Uterus (tissue), 4 donors: ENCODE measurements at places on chromosomes 1 and 21. TPM values are rescaled to one million over a fixed set of nuclear protein-coding genes. Genes with fewer than 3 reads are reported as not detected.

- DNase-seq: no peak
Observed at GRCh38 chr1:151013518-151013917, 5.3 kb downstream of the PRUNE1 start.

CACNA1E gene
- total RNA-seq: 0.12 TPM

DNA sequence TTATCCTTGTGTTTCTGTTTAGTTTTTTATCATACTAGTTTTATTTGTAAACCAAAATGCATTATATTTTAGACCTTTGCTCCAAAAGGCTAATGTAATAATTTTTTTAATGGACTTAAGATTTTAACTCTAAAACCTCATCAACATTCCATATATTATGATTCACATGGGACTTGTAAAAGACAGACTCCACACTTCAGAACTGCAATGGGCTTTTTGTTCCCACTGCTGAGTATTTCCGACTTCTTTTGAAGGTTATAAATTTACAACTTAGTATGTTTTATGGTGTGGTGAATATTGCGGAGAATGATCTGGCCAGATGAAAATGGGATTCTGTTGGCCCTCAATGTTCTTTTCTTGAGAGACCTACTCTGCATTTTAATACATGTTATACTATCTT is 678.5 kb downstream of the USP25 start:
- DNase-seq: no peak

OR2L13 gene
- total RNA-seq: not detected

- DNase-seq: no peak
Observed at GRCh38 chr1:151619489-151620093, 7.7 kb downstream of the SNX27 start.

GRCh38 chr1:241390526-241390925 is 33.5 kb upstream of the RGS7 start:
- no peak for DNase-seq

TMEM234 gene
- 11.0 TPM for total RNA-seq

DNA sequence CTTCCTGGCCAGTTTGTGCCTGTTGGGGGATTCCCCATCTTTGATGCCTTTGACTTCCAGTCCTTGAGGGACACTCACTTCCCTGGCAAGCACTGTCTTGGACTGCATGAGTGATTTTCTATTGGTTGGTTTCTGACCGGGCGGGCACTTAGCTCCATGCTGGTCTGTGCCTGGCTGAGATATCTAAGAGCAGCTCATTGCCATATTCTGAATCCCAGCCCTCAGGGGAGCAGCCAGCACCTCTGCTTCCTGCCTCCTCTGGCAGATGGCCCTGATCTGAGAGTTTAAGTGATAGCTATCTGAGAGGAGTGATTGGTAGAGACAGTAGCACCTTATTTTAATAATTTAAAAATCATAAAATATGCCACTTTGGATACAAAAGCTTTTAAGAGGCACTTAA is 52.5 kb downstream of the DISC1 start:
- DNase-seq: no peak

GRCh38 chr21:45018131-45019075 is 56.0 kb upstream of the ADARB1 start:
- peak; percentile 39 for DNase-seq

- peak; percentile 97 for DNase-seq
Observed at GRCh38 chr1:45750298-45751038, at the start of gene IPP. IPP (minus strand) TSS chr1:45750653; CDS start chr1:45746411, 4,242 bp downstream.

- no peak for DNase-seq
Observed at GRCh38 chr1:14648391-14648790, 49.9 kb downstream of the KAZN start.

GRCh38 chr1:89890085-89890752 is 69.4 kb downstream of the LRRC8D start:
- DNase-seq: no peak

GRCh38 chr1:25100151-25100833 is 132.0 kb downstream of the SYF2 start:
- DNase-seq: no peak

GRCh38 chr1:247077876-247078257 is 744 bp downstream of the ZNF670 start:
- no peak for DNase-seq

- DNase-seq: no peak
Observed at GRCh38 chr1:90348934-90349333, 354.0 kb downstream of the ZNF326 start.
